ENCODE measurements at places on chromosomes 6 and 20.

GRCh38 chr6:165732696-165733488 is 69.9 kb upstream of the PDE10A start:
- no peak for DNase-seq

GRCh38 chr6:110545081-110545872 is 68.9 kb upstream of the SLC22A16 start:
- DNase-seq = no peak

DNA sequence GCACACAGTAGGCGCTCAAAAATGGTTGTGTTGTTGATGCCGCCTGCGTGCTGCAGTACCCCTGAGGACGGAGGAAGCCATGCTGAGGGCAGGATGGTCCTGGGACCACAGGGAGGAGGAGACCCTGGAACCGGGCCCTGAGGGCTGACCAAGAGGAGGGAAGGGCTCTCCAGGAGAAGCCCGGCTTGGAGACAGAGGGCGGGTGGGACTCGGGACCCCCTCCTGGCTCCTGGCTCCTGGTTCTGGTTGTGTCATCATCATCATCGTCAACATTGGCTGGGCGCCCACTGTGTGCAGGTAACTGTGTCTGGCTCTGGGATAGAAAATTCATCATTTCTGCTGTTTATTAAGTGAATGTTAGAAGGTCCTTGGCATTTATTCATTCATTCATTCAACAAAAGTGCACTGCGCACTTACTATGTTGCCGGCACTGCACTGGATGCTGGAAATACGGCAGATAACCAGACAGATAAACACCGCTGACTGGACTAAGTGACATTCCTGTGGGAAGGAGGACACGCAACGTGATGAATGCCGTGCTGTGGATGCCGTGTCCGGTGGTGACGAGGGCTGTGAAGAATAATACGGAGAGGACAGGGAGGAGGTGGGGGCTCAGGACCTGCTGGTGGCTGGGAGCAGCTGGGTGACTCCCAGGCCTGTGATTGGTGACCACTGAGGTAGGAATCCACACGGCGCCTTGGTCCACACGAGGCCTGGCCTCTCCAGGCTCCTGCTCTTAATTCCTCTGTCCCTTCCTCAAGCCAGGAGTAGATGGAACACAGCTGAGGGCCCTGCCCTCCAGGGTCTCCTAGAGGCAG is 35.3 kb downstream of the SPDEF start:
- no peak for DNase-seq

GRCh38 chr6:17446713-17447112 is 53.3 kb downstream of the CAP2 start:
- DNase-seq = no peak

- no peak for DNase-seq
Measured at GRCh38 chr20:10328897-10329255, 105.1 kb downstream of the MKKS start.

GRCh38 chr20:1664911-1665310 is 7.3 kb upstream of the SIRPG start:
- no peak for DNase-seq

DNA sequence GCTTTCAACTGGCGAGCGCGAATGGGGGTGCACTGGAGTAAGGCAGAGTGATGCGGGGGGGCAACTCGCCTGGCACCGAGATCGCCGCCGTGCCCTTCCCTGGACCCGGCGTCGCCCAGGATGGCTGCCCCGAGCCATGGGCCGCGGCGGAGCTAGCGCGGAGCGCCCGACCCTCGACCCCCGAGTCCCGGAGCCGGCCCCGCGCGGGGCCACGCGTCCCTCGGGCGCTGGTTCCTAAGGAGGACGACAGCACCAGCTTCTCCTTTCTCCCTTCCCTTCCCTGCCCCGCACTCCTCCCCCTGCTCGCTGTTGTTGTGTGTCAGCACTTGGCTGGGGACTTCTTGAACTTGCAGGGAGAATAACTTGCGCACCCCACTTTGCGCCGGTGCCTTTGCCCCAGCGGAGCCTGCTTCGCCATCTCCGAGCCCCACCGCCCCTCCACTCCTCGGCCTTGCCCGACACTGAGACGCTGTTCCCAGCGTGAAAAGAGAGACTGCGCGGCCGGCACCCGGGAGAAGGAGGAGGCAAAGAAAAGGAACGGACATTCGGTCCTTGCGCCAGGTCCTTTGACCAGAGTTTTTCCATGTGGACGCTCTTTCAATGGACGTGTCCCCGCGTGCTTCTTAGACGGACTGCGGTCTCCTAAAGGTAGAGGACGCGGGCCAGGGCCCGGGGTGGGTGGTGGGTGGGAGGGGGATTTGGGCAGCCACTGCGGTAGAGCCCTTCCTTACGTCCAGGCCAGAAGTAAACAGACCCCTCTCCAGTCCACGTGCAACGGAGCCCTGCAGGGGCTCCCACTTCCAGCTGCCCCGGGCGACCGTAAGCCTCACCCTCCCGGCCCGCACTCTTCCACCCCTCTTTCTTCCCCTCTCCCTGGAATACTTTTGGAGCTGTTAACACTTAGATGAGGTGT is 998 bp downstream of the BMP2 start:
- DNase-seq = peak; percentile 42

- peak; percentile 81 for DNase-seq
Measured at GRCh38 chr6:34145161-34146020, 496 bp downstream of the GRM4 start.

GRCh38 chr6:39347906-39348585 is 25.5 kb upstream of the KCNK16 start:
- DNase-seq = peak; percentile 83

DNA sequence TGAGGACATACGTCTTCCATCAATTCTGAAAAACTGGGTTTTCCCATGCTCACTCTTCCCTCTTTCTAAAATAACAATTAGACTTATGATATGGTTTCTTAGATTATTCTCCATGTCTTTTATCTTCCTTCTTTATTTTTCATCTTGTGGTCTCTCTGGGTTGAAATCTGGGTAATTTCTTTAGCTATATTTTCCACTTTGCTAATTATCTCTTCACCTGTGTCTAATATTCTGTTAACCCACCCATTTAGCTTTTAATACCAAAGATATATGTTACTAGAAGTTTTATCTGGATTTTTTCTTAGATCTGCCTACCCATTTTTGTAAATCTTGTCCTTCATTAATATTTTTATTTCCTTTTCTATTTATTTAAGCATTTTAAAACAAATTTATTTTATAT is 121.8 kb downstream of the TENT5A start:
- DNase-seq = no peak

DNA sequence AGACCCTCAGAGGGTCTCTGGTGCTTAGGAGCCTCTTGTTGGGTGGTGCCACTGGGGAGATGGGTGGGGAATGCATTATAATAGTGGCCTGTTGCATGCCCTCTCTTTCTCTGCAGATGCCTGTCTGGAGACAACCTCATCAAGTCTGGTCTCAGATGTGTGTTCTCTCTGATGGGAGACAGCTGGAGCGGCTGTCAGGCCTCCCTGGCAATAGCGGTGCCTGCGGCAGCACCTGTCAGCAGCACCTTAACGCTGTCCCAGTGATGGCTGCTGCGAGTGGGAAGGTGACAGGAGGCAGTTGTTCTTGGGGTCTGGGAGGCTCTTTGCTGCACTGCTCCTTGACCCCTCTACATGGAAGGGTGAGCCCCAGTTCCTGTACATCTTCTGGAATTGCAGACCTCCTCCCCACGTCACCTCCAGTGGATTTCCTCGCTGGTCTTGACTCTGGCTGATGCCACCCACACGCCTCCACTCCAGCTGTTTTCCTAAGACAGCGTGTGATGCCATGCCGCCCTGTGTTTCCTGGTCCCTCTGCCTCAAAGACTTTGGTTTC is 63.3 kb upstream of the BLCAP start:
- no peak for DNase-seq

- DNase-seq = peak; percentile 76
Measured at GRCh38 chr6:105994591-105995390, 91.3 kb upstream of the PRDM1 start.

GRCh38 chr20:13017883-13018535 is 9.2 kb downstream of the SPTLC3 start:
- no peak for DNase-seq

DNA sequence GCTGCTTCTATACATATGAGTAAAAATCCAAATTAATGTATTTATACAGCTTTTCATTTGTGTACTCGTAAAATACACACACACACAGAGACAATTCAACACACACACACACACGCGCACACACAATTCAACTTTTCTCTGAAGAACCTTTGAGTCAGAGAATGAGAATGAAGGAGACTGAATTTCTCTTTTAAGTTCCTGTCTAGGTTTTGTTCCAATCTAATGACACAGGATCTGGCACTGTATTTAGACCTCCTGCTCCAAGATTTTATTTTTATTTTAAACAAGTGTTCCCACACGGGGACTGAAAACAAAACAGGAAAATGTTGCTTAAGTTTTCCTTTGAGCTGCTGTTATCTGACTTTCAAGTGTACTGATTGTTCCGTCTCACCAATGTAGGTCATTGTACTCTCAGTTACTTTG is 250.8 kb downstream of the LAMA2 start:
- DNase-seq = no peak

DNA sequence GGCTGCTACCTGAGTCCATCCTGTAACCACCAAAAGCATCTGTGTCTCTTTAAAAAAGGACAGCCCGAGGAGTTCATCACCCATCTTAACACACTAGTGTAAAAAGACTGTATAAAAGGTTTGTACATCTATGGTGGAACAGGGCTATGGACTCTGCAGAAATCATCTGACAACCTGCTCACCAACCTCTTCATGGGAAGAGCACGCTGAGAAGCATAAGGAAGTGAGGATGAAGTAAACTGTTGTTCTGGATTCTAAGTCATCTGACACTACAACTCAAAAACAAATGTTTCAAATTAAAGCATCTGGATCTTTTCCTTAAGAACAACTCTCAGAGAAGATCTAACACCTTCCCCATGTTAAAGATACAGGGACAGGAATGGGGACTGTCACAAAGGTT is 5.4 kb downstream of the IFNGR1 start:
- DNase-seq = no peak

GRCh38 chr20:43919686-43920403 is 5.2 kb downstream of the TOX2 start:
- DNase-seq = no peak

GRCh38 chr6:109059571-109060021 is 35.0 kb downstream of the SESN1 start:
- DNase-seq = no peak

GRCh38 chr6:113894712-113895674 is 37.8 kb downstream of the MARCKS start:
- DNase-seq = no peak

DNA sequence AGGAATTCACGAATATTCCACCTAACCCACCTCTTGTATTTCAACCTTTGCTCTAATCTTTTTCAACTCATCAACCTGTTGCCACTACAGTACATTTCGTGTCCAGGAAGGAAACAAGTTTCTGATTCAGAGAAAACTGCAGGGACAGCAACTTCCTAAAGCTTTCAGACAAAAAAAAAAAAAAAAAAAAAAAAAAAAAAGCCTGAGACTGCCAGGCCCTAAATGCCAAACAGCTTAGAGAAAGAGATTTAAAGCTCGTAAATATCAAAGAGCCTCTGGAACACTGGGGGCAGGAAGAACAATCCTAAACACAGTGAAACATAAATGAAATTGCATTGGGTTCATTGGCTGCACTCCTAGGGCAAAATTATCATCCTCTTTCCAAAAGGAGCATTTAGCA is 411.2 kb upstream of the SPTLC3 start:
- no peak for DNase-seq

DNA sequence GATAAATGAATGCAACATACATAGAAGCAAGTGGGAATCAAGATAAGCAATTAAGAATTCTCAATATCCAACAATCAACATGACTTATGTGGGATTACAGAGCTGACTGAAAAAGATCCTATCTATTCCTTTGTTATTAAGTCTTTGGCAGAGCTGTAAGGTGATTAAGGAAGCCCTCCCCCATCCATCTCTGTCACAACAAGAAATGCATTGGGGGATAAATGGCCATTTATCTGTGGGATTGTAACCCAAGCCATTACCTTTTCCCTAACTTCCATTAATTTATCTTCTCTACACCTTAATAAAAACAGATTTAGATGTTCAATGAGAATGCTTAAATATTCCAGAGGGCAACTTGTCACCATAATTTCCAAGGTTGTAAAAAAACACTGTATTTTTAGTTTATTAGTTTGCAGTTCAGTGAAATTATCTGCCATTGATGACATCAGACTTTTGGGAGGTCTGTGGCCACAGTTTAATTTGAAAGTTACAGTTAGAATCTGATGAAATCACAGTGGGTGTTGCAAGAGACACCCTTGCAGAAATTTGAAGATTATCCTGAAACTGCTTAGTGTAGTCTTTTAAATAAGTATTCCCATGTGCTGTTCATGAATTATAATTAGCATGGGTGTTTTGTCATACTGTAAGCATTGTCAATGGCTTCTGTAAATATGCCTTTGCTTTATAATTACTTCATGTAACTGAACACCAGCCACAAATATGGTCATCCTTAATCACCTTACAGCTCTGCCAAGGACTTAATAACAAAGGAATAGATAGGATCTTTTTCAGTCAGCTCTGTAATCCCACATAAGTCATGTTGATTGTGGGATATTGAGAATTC is 49.4 kb upstream of the FYN start:
- peak; percentile 39 for DNase-seq

DNA sequence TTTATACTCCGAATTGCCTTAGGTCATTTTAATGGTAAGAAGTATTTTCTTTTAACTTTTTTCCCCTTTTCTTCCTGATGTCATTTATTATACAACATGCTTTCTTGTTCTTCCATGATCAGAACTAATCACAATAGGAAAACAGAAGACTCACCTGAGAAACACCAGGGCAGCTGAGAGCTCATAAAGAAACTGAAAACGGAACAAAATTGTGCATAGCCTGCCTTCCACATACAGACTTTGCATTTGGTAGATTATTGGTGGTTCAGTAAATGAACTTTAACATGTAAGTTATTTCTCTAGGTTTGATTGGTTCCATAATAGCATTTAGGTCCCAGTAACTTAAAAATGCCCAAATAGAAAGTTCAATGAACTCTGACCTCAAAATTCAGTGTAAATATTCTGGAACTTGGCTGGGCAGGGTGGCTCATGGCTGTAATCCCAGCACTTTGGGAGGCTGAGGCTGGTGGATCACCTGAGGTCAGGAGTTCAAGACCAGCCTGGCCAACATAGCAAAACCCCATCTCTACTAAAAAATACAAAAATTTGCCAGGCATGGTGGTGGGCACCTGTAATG is 161.1 kb upstream of the DTNBP1 start:
- no peak for DNase-seq

DNA sequence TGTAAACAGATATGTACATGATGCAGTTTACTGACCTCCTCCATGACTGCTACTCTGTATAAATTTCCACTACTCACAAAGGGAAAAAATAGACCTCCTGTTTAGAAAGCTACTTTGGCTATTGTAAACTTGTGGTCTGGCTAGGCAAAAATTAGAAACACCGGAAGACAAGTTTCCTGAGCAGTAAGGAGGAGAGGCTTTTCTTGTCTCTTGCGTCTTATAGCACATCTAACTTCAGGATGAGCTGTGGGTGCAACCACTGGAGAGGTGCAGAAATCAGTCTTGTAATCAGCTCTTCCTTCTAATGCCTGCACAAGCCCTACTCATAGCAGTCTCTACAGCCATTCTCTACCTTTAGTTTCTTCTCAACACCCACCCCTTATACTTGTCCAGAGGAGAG is 296.5 kb upstream of the SLC35B3 start:
- no peak for DNase-seq

GRCh38 chr6:119119989-119120388 is 41.5 kb upstream of the FAM184A start:
- DNase-seq = no peak

Data from D341Med (cell line).